Dermis blood vessel endothelial cell (primary cell): ENCODE measurements at places on chromosomes 1 and 21.

DNA sequence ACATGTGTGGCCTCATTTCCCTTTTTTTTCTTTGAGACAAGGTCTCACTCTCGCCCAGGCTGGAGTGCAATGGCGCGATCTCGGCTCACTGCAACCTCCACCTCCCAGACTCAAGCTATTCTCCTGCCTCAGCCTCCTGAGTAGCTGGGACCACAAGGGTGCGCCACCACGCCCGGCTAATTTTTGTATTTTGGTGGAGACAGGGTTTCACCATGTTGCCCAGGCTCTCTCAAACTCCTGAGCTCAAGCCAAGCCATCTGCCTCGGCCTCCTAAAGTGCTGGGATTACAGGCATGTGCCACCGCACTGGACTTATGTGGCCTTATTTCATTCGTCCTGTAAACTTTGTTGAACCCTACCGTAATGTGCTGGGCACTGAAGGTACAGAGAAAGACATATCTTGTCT lies 569 bp upstream of the WARS2 start:
- peak; percentile 36 for DNase-seq

- peak; percentile 47 for DNase-seq
Measured at GRCh38 chr1:27868932-27869718, 3.2 kb upstream of the THEMIS2 start.

DNA sequence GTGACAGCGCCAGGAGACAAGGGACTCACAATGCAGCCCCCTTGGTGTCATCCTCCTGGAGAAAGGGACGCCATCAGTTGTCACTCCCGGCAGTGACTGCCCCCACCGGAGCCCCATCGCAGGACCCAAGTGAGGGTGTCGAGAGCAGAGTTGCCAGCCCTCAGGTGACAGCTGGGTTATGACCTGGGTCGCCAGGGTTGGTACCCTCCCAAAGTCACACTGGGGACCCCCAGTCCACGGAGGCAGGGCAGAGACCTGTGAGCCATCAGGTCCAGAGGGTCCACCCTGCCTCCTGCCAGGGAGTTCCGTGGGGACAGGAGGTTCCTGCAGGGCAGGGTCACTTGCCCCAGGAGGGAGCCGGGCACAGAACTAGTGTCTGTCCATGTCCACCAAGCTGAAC lies 78.2 kb upstream of the IFFO2 start:
- no peak for DNase-seq

- no peak for DNase-seq
Measured at GRCh38 chr1:71364236-71364635, 283.4 kb upstream of the ZRANB2 start.

- peak; percentile 33 for DNase-seq
Measured at GRCh38 chr1:1832820-1833219, 54.5 kb upstream of the NADK start.
